ENCODE measurements at places on chromosomes 3 and 15.
A peak's percentile ranks its signal among the peaks of the same experiment; 100 is the strongest.

DNA sequence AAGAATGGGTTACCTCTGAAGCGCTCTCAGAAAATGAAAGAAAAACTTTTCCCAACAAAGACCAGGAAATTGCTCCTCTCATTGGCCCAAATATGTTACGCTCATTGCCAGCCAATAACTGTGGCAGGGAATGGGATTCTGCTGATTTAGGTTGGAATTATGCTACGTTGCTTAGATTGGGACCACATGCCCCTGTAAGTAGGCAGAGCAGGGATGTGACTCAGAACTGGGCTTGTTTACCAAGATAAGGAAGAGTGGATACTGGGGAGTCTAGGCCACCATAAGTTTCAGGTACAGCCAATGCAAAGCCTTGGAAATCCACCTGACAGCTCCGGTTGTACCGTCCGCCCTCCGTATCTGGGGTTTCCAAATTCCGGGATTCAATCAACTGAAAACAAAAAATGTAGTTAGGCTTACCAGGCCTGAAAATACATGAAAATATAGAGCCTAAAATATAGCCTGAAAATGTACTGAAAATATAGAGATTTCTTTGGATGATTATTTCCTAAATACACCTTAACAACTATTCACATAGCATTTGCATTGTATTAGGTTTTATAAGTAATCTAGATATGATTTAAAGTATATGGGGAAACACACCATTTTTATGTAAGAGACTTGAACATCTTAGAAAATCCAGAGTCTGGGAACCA, 1.5 kb upstream of the TCF12 start:
- DNase-seq: no peak

GRCh38 chr3:21185816-21186314, 565.1 kb downstream of the ZNF385D start:
- no peak for DNase-seq

- no peak for DNase-seq
Measured at GRCh38 chr15:49178497-49178896, 8.4 kb downstream of the GALK2 start.

GRCh38 chr3:20741381-20741780, 555.4 kb upstream of the SGO1 start:
- DNase-seq: no peak

GRCh38 chr3:84958495-84959469, at the start of gene CADM2:
Gene CADM2, plus strand, starts transcription at chr3:84958989.
- DNase-seq: peak; percentile 18

- no peak for DNase-seq
Measured at GRCh38 chr3:53217175-53217574, 38.6 kb downstream of the TKT start.

DNA sequence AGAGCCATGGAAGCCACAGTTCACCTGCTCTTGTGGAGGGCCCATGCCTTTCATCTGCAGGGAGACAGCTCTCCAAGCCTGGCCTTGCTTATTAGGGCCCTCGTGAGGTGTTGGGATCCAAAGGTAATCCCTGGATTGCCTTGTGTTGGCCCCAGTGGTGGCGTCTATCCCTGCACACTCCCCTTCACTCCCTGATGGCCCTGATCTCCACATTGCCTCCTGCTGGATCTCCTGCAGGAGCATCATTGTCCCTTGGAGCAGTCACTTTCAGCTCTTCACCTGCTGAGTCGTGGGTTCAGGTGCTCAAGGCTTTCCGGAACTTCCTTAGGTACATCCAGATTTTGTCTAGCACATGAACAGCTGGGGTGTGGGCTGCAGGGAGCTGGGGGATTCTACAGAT, 7.0 kb downstream of the PPCDC start:
- DNase-seq: no peak

DNA sequence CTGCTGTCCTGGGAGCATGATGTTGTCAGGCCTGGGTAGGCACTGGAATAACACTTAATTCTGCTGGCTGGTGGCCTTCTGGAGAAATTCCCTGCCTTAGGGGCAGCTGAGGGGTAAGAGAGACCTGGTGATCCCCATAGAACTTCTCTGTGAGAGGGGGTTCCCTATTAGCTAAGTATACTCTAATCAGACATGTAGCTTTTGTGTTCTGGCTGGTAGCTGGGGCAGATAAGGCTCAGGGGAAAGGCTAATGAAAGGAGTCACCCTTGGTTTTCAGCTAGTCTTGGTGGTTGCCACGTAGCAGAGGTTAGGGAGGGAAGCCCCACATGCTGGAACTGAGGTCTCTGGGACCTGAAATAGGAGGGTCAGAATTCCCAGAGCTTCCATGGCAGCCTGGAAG, 952 bp upstream of the HDDC3 start:
- no peak for DNase-seq

DNA sequence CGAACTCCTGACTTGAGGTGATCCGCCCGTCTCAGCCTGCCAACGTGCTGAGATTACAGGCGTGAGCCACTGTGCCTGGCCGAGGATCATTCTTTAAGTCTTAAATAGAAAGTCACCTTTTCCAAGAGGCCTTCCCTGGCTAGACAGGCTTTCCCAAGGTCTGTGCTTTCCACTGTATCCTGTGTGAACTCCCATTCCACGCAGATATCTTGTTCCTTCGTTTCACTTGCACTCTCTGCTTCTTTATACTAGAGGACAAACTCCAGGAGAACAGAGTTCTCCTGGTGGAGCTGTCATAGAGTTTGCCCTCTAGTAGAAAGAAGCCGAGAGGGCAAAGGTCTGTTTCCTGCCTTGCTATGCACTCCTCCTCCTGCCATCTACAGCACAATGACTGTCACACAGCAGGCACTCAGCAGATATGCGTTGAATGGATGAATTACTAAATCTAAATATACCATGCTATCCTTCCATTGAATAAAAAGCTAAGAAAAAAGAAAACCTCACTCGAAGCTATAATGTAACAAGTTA, 211.2 kb downstream of the FOXP1 start:
- DNase-seq: no peak

- no peak for DNase-seq
Measured at GRCh38 chr3:115698851-115699591, 75.7 kb downstream of the GAP43 start.

DNA sequence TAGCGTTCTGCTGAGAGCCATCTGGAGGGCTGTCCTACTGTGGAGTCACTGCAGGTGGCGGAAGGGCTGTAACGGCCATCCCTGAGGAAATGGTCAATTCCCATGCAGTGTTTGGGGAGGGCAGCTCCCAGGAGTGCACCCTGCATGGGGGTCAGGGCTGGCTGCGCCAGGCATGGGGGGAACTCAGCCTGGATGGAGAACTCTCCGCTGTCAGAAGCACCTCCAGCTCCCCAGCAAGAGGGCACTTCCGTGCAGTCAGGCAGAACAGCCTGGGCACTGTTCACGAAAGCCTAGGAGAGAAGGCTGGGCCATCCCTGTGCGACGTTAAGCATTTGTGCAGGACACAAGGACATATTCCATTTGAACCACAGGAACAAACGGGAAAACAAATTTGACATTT, 105.2 kb downstream of the LRIG1 start:
- no peak for DNase-seq

DNA sequence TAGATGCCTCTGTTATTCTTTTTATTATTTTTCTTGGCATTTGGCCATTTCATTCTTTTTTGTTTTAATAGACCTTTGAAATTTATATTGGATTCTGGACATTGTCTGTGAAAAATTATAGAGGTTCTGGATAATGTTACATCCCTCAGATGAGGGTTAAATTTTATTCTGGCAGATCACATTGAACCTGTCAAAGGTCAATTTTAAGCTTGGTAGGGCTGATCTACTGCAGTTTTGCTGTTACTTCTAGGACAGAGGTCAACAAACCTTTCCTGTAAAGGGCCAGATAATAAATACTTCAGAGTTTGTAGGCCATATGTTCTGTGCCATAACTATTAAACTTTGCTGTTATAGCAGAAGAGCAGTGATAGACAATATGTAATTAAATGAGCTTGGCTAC, 318.9 kb upstream of the DPPA4 start:
- DNase-seq: no peak

- DNase-seq: peak; percentile 49
Measured at GRCh38 chr3:14508966-14509795, 31.0 kb downstream of the GRIP2 start.

DNA sequence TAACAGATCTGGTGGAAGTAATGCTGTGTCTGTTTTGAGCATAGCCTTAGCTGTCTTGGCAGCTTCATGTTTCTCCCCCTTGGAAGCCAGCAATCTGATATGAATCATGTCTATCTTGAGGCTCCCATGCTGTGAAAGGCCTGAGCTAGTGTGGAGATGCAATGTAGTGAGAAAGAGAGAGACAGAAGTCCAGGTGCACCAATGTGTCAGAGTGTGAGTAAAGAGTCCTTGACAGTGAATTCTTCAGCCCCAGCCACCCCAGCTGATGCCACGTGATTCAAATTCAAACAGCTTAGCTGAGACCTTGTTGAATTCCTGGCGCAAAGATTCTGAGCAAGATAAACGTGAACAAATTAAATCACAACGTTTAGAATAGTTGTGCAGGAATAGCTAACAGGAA, 704.2 kb downstream of the EDEM1 start:
- no peak for DNase-seq

GRCh38 chr15:83323296-83323711, 38.8 kb upstream of the BNC1 start:
- no peak for DNase-seq

GRCh38 chr3:134445636-134446035, 40.1 kb downstream of the ANAPC13 start:
- no peak for DNase-seq

DNA sequence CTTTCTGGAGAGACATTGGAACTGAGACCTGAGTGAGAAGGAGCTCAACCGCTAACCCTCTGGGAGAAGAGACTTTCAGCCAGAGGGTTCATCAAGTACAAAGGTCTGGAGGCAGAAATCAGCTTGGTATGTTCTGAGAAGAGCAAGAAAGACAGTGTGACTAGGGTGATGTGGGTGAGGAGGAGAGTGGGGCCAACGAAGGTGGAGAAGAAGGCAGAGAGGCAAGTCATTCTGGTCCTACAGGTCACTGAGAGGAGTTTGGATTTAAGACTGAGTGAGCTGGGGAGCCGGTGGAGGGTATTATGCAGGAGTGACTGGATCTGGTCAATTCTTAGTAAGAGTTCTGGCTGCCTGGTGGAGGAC, 12.2 kb downstream of the XIRP1 start:
- no peak for DNase-seq

- no peak for DNase-seq
Measured at GRCh38 chr3:165254812-165255211, 58.6 kb upstream of the SLITRK3 start.

GRCh38 chr3:115975353-115975752, 352.0 kb downstream of the GAP43 start:
- DNase-seq: no peak

DNA sequence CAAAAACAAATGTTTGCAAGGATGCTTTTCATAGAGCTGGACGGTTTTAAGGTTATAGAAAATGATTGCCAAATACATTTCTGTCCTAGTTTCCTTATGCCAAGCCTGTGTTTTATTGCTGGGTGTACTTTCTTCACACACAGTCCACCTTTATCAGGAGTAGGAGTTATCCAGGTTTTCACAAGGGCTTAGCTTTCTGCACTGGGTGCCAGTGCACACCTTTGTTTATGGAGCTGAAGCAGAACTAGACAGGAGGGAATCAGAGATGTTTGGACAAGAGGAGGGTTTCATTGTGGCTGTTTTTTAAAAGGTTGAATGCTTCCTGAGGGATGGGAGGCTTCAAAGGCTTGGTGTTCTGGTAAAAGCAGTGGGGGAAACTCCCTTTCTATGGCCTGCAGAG, 29.5 kb upstream of the FAM3D start:
- no peak for DNase-seq

- no peak for DNase-seq
Measured at GRCh38 chr15:58770519-58770856, 614 bp upstream of the MINDY2 start.

- DNase-seq: no peak
Measured at GRCh38 chr3:36688815-36689214, 75.5 kb downstream of the DCLK3 start.

DNA sequence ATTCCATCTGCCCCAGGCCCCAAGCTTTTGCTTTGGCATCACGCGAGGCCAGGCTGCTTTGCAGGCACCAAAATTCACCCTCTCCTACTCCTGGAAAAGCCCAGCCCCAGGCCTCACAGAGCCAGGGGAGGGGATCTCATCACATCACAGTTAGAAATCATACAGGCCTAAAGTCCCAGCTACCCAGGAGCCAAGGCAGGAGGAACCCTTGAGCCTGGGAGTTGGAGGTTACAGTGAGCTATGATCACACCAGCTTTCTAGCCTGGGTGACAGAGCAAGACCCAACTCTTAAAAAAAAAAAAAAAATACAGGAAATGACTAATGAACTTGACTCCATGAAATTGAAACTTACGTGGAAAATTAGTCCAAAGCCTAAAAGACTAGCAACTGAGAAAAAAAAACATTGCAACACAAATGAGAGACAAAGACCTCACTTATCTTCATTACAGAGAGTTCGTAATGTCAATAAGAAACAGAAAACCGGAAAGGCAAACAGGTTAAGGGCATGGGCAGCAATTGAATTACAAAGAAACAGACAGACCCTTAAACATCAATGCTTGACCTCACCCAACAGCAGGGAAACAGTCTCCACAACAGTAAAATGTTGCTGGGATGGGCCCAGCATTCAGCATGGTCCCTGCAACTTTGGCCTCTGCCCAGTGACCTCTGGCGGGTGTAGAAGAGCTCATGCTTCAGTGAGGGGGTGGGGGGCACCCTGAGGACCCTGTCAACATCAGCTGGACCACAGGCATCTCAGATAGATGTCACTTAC, 151.5 kb downstream of the LRRK1 start:
- no peak for DNase-seq

GRCh38 chr3:68880632-68881031, 51.7 kb downstream of the TAFA4 start:
- DNase-seq: no peak

DNA sequence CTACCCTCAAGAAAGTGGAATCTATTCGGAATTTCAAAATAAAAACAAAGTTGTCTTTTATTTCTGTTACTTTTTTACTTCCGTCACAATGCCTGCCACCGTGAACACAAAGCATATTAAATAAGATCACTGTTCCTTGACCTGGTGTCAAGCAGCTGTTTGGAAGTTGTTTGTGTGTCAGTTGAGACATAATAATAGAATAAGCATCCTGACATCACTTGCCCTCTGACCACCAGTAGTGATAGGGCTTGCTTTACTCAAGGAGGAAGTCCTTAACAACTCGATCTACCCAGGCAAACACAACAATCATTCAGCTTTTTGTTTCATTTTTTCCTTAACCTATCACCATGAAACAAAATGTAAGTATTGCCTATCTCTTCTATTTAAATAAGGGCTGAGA, 454.4 kb upstream of the RASGRP1 start:
- DNase-seq: no peak

GRCh38 chr3:111392894-111393398, 149.1 kb upstream of the CD96 start:
- DNase-seq: peak; percentile 19
